Hippocampal formation (tissue), 2 donors: ENCODE measurements at places on chromosomes 5 and 9.

DNA sequence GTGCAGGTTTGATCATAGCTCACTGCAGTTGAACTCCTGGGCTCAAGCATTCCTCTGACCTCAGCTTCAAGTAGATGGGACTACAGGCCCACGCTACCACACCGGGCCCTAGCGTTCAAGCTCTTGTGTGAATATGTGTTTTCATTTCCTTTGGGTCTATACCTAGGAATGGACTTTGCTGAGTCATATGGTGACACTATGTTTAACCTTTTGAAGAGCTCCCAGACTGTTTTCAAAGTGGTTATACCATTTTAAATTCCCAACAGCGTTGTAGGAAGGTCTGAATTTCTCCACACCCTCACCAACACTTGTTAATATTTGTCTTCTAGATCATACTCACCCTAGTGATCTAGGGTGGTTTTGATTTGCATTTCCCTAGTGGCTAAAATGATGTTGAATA, 33.5 kb downstream of the FAF2 start:
- no peak for DNase-seq

- DNase-seq: no peak
These were observed 200.2 kb downstream of the PLK2 start for GRCh38 chr5:58259685-58260152.

GRCh38 chr5:14954616-14955343, 83.2 kb upstream of the ANKH start:
- DNase-seq: no peak

GRCh38 chr9:128120061-128120740, 7.3 kb downstream of the PTGES2 start:
- DNase-seq: no peak

DNA sequence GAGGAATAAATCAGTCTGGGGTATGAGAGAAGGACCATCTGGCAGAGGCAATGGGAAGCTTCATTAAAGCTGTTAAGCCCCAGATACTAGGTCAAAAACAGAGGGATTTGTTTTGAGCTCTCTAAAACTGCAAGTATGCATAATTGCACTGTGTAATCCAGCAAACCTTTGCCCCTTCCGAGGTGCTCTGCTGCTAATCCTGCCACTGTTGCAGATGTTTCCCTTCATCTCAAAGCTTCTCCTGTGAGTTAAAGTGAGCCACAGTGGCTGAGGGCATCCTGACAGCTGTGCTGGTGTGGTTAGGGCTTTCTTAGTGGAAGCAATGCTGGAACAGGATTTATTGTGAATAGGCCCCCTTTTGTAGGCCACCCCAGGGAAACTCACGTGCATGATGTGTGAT, 160.3 kb upstream of the TRPC7 start:
- DNase-seq: no peak

GRCh38 chr5:17267106-17267505, 49.7 kb downstream of the BASP1 start:
- no peak for DNase-seq

- DNase-seq: no peak
These were observed 219.2 kb downstream of the EBF1 start for GRCh38 chr5:158880483-158881001.

GRCh38 chr5:54905942-54906537, 79.4 kb downstream of the ESM1 start:
- peak; percentile 37 for DNase-seq

DNA sequence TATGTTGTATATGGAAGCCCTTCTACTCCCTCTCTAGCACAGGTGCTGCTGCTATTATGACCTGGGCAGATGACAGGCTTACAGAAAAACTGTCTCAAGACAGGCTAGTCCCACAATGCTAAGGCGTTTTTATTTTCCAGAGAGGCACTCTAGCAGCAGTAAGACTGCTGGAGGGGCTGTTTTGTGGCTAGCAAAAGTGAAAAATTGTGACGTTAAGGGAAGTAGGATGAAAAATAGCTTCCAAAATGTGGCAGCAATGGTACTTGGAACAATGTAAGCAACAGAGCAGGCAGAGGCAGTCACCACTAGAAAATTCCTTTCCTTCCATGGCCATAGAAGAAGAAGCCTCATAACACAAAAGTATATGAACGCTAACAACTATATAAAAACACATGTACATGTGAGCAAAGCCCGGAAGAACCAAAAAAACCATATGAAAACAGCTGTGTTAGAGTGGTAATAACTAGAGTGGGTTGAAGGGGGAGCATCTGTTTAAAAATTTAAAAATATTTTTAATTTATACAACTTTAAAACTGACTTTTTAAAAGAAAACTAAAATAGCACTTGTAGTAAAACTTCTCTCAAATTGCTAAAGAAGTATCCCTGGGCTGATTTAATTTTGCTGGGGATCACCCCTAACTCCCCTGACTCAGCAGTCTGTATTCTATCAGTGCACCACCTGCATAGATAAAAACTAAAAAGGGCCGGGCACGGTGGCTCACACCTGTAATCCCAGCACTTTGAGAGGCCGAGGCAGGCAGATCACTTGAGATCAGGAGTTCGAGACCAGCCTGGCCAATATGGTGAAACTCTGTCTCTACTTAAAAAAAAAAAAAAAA, 30.6 kb downstream of the CLINT1 start:
- no peak for DNase-seq

GRCh38 chr9:29150606-29151005, 1577.3 kb upstream of the C9orf72 start:
- DNase-seq: no peak

DNA sequence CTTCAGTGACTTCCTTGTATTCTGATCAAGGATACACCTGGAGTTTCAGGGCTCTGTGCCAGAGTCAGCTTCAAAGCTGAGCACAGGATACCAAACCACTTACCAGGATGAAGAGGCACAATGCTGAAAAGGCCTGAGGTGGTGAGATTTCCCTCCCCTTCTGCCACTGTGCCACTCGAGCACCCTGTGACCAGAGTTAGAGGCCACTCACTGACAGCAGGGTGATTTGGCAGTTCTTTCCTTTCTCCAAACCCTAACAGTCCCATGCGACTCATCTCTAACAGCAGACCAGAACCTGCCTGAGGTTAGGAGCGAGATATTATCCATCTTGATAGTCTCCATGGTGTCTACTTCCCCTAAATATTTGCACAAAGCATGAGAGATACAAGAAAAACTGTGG, 1.8 kb downstream of the PLGRKT start:
- no peak for DNase-seq

DNA sequence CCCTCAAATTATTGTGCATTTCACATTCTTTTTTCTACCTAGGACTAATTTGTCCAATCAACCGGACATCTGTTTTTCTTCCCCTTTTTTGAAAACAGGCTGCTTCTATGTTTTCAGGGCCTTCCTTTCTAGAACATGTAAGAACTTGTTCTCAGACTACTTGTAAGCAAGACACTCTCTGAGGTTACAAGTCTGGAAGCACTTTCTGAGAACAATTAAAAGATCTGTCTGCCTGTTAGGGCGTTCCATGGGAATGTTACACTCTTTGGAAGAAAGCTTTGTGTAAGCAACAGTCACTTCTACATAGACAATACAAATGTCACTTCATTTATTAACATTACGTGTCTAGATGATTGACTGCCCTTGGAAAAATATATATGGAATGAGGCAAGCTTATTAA, 50.9 kb upstream of the HSPB3 start:
- DNase-seq: no peak

DNA sequence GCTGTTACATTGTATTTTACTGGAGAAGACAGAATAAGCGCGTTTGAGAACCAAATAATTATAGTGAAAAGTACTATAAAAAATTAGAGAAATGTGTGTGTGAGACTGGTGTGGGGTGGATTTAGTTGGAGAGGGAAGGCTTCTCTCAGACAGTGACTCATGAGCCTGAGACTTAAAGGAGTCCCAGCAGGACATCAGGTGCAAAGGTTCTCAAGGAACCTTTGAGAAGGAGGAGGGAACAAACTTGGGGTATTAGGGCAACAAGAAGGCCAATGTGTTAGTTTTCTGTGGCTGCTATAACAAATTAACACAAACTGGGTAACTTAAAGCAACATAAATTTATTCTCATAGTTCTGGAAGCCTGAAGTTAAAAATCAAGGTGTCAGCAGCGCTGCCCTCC, 4.9 kb downstream of the DDX4 start:
- DNase-seq: no peak

- DNase-seq: no peak
These were observed 126.4 kb upstream of the GAS1 start for GRCh38 chr9:87073692-87074091.

DNA sequence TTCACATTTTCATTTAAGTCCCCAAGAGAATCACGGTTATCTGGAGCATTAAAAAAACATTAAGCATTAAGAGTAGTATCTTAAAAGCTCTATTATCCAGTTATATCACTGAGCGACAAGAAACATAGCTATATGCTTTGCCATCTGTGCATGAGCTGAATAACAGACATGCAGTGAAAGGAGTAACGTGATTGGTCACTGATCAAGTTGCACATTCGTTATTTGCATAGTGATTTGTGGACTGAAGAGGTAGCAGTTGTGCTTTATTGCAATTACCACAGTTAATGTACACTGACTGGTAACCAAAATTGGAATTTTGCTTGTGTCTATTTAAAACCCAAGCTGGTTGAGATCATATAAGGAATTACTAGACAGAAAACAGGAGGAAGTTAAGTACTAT, 107.4 kb downstream of the MCTP1 start:
- DNase-seq: no peak

- no peak for DNase-seq
These were observed 29.2 kb upstream of the MSH3 start for GRCh38 chr5:80625230-80625629.

GRCh38 chr9:114112778-114113584, 13.9 kb upstream of the KIF12 start:
- no peak for DNase-seq

GRCh38 chr5:54390539-54391031, 64.9 kb upstream of the HSPB3 start:
- no peak for DNase-seq

GRCh38 chr5:108375768-108376167, 6.1 kb downstream of the FBXL17 start:
- no peak for DNase-seq

DNA sequence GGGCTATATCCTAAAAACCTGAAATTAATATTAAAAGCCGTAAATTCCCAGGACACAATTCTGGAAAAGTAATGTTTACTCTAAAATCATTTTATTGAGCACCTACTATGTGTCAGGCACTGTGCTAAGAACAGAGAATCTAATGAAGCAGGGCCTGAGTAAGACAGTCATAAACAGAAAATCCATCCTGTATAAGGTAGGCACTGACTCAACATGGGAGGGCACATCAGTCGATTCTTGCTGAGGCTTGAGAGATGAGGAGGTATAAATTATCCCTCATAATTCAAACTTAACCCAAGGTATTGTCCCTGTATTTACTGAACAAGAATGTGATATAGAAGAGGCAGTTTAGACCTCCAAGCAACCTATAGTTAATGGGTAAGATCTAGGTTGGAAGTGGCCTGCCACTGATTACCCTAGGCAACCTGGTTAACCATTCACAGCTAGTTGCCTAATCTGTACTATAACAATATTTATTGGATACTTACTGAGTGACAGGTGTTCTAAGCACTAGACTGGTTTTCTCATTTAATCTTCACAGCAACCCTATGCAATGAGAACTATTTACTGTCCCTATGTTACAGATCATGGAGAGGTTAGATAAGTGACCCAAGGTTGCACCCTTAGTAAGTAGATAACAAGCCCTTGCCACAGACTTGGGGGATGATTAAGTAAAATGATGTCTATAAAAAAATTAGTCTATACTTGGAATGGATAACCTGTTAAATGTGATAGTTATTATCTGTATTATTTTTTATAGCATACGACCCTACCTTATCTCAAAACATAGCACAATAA, 317.7 kb downstream of the PDE4D start:
- DNase-seq: no peak

DNA sequence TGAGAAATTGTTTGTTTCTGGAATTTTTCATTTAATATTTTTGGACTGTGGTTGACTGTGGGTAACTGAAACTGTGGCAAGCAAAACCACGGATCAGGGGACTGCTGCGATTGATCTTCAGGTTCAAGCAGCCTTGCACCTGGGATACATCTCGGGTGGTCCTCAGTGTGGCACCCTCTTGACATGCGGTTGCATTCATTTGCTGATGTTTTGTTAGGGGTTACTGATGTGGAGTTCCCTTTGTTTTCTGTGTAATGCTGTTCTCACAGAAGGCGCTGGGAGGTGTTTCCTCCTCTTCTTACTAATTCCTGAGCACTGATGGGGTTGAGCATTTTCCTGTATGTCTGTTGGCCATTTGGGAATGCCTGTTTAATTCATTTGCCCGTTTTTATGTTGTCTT, 60.4 kb downstream of the EHMT1 start:
- no peak for DNase-seq

GRCh38 chr5:168851902-168852321, 272.7 kb upstream of the PANK3 start:
- no peak for DNase-seq
